ENCODE measurements at places on chromosomes 7 and 10.

- no peak for DNase-seq
These were observed 909.3 kb upstream of the GHITM start for GRCh38 chr10:83229991-83230390.

GRCh38 chr10:73018632-73019031, 64.0 kb upstream of the PLA2G12B start:
- DNase-seq: no peak

- DNase-seq: no peak
These were observed 19.2 kb downstream of the CRPPA start for GRCh38 chr7:16402091-16402490.

- DNase-seq: no peak
These were observed 5.9 kb downstream of the TTYH3 start for GRCh38 chr7:2637505-2638223.

DNA sequence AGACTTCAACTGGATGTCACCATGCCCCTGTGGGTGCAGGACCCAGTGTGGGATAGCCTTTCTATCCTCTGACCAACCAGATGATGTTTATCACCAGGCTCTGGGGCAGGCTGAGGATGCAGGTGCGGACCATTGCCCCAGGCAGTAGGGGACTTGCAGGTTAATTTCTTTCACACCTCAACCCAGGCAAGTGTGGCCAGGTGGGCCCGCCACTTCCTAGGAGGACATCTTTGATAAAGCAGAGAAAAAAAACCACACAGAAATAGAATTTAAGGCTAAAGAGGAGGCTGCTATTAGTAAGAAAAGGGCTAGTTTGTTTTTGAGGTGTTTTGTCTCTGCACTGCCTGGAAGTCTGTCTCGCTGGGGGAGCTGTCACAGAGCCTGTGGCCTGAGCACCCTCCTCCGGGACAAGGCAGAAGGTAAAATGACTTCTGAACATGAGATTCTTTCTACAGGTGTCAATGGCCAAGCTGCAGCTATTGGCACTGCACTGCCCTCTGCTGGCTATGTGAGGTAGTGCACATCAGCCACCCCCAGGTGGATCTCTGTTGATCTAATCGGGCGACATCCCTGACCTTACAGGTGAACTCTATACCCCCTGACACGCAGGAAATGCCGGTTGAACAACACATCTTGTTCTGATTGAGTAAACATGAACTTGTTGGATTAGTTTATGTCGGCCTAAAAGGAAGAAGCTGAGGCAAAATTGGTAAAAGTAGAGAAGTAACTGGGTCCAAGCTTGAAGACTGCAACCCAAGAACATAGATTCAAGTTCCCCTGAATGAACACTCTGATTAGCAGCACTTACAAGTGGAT, 21.0 kb downstream of the UPP1 start:
- peak; percentile 86 for DNase-seq

GRCh38 chr10:26508016-26508415, 69.9 kb downstream of the APBB1IP start:
- no peak for DNase-seq

DNA sequence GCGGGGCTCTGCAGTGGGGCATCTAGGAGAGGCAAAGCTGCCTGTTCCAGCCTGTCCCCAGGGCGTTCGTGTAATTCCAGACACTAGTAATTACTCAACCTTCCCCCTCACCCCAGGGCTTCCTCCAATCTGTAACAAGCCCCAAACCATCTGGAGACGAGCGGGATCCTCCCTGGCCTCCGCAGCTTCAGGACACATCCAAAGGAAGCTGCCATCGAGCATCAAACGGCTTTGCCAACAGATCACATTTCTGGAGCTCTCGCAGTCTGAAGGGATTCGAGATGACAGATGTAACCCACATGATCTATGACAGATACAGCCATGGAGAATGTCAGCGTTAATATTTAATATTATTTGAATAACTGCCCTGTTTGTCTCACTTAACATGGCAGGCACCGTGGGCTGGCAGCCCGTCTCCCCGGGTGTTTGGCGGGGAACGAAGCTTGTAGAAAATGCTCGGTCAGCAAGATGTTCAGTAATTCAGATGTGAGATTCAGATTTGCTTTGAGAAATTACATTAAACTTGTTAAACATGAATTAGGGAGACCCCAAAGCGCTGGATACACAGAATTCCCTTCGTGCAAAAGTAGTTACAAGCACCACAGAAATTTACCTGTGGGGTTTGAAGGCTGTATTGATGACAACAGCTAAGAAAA, 108.5 kb upstream of the C7orf33 start:
- DNase-seq: no peak

Data from CD4-positive, alpha-beta memory T cell (primary cell).